ENCODE measurements at places on chromosomes 6 and 20.

- no peak for DNase-seq
Measured at GRCh38 chr6:169254456-169255316, 1.0 kb upstream of the THBS2 start.

GRCh38 chr20:4009309-4009708, 6.0 kb downstream of the RNF24 start:
- DNase-seq: no peak

DNA sequence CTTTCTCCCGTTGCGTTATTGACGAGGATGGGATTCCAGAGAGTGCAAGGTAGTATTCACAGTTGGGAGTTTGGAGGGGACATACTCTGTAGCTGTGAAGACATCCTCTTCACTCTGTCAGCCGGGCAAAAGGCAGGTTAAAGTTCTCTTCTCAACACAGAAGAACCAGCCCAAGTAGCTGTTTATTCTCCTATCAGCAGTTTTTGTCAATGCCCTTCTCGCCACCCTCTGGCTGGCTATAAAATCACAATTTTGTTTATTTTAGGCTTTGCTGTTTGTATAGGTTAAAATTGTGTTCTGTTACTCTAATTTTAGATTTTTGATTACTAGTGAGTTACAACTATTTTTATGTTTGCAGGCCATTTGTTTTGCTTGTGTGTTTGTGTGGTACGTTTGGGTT, 37.9 kb upstream of the MAS1 start:
- no peak for DNase-seq

GRCh38 chr6:17886891-17887290, 100.5 kb downstream of the KIF13A start:
- no peak for DNase-seq

DNA sequence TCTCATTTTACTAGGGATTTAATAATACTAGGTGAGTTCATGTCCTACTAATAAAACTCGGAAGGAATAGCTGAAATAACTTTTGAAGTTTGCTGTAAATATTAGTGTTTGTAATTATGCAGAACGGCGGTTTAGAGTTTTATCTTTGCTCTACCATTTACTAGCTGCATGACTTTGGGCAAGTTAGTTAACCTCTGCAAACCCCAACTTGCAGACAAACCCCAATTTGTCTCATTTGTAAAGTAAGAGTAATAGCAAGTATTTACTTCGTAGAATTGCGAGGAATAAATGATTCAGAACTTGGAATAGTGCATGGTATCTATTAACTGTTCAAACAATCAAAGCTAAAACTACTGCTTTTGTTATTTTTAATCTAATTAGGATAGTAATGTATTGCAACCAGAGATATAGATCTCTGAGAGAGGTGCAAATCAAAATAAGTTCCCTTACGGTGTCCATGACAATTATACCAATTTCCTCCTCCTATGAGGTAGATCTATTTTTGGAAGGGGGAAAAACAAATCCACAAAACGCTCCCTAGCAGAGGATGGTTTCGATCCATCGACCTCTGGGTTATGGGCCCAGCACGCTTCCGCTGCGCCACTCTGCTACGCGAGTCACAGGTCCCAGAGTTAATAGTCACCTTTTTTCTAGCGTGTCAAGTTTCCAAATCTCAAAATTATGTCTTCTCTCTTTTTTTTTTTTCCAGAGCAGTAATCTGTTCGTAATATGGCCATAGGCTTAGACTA, 35.1 kb upstream of the BTN3A2 start:
- peak; percentile 41 for DNase-seq

DNA sequence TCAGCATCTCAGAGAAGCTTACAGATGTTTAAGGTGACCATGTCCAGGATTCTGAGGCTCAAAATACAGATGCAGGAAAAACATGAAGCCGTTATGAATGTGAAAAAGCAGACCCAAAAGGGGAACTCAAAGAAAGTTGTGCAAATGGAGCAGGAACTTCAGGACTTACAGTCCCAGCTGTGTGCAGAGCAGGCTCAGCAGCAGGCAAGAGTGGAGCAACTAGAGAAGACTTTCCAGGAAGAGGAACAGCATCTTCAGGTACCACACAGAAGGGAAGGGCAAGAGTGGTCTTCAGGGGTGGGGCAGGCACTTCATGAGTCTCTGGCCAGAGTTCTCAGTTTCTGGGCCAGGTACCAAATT, 15.2 kb downstream of the RNF8 start:
- DNase-seq: no peak

DNA sequence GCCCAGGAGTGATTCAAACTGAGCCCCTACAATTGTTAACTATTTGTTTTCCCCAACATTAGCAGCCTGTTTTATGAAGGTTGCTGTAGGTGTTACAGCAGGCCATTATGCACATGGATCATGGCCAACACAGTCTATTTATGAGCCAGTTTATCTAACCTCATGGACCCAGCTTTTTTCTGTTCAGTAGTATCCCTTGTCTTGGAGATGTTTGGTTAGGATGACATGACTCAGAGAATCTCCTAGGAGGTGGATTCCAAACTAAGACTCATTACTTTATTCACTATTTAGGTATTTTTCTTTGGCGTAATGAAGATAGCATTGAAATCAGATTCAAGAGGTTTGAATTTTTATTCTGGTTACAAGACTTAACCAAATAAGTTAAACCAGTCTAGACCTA, 62.8 kb upstream of the TFB1M start:
- no peak for DNase-seq

DNA sequence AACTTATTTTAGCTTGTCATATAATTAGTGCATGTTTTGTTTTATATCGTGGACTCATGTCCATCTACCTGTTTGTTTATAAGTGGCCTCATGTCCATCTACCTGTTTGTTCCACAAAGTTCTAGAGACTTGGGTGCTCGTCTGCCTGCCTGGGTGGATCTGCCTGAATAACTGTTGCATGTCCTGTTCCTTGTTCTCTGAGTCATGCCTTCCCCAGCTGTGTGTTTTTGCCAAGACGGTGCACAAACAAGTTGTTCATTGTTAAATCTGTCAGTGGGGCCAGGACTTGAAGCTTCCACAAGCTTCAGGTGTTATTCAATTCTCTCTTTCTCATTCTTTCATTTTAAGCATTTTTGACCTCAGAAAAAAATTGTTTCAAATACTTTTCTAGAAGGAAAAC, 358.0 kb upstream of the CITED2 start:
- DNase-seq: no peak

GRCh38 chr6:81636930-81637568, 115.4 kb downstream of the TENT5A start:
- no peak for DNase-seq

GRCh38 chr20:18734525-18735189, 78.9 kb upstream of the SCP2D1 start:
- no peak for DNase-seq

DNA sequence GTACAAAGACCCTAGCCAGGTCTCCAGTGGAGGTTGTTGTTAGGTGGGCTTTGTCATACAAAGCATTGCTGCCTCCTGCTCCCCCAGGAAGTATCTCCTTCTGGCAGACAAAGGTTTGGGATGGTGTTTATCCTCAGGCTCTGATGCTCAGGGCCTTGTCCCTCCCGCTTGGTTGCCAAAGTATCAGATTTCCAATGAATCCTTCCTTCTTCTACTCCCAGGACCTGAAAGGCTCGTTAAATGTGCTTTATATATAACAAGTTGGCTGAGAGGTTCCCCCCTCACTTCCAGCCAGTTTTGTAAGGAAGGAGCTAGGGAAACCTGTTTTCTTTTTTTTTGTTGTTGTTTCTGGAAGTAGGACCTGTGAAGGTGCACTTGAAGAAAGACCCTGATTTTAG, 14.4 kb downstream of the PTK7 start:
- DNase-seq: no peak

DNA sequence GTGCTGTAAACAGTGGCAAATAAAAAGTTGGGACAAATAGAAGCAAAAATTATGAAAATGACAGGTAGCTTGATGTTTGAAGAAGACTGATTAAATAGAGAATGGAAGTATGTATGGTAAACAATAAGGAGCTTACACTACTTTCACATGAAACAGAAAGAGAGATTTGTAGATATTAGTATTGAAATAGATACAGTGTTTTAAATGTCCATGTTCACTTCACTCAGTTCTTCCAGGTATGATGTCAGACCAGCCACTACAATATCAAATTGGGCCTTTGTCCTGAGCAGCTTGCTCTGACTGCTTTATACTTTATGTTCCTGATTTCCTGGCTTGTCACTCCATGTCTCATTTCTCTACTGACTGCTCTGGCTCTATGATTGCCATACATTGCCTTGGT, 107.5 kb downstream of the CENPW start:
- DNase-seq: no peak

GRCh38 chr6:70531133-70531532, 35.6 kb upstream of the SDHAF4 start:
- no peak for DNase-seq
